ENCODE measurements at places on chromosomes 7 and 10. TPM values are rescaled to one million over a fixed set of nuclear protein-coding genes. Genes with fewer than 3 reads are reported as not detected.

NKX2-3 gene
- not detected for total RNA-seq

KCNH2 gene
- total RNA-seq, result 0.22 TPM

C10orf53 gene
- total RNA-seq, result not detected

MRLN gene
- total RNA-seq, result not detected

MINDY4 gene
- total RNA-seq, result 2.0 TPM

FRAT2 gene
- total RNA-seq, result 8.8 TPM

ARHGAP22 gene
- not detected for total RNA-seq

NCF1 gene
- 2.5 TPM for total RNA-seq

LIPM gene
- total RNA-seq, result not detected

TTYH3 gene
- total RNA-seq, result 27.2 TPM

TCAF2 gene
- total RNA-seq, result 31.7 TPM

H2BK1 gene
- not detected for total RNA-seq

HOXA10 gene
- total RNA-seq, result not detected

LIPK gene
- total RNA-seq, result not detected

WDR37 gene
- total RNA-seq, result 14.0 TPM

GOLGA7B gene
- 0.90 TPM for total RNA-seq

SCART1 gene
- total RNA-seq, result 0.28 TPM

SLC39A12 gene
- total RNA-seq, result not detected

FAM25G gene
- not detected for total RNA-seq

CRYGN gene
- 0.12 TPM for total RNA-seq

PAX4 gene
- total RNA-seq, result not detected

PRRT4 gene
- total RNA-seq, result 0.27 TPM

Data from activated naive CD8-positive, alpha-beta T cell treated with anti-CD3 and anti-CD28 coated beads for 36 hours (primary cell).